Activated CD4-positive, alpha-beta T cell treated with anti-CD3 and anti-CD28 coated beads, Interleukin-2, amount 50 U/mL, for 4 hours (primary cell): ENCODE measurements at places on chromosomes 2 and 18.

DNA sequence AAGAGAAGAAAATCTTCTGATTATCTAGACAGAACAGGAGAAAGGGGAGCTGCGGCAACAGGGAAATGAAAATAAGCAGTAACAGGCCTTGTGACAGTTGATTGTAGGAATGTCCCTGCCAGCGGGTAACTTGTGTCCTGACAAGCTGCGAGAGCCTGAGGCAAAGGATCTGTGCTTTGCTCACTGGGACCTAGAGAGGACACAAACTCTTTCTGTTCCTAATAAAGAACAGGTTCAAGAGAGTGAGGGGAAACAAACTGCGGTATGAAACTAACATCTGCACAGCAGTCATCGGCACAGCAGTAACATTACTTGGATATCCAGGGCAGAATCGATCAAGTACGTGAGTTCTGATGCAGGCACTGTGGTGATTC, 103.7 kb upstream of the THOC1 start:
- no peak for DNase-seq

DNA sequence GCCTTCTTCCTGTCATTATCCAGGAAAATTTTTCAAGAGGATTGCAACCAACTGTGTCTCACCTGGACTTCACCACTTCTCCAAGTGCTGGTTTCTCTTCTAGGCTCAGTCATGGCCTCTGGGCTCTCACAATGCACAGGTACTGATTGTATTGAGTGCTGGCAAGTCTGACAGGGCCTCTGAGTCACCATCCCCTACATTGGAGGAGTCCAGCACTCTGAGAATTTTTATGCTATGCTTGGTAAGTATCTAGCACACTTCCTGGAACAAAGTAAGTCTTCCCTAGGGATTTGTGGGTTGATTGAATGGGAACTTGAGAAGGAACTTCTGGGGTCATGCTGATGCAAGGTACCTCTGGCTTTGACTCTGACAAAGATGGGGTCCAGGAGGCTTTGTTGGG, 147.2 kb upstream of the CELF4 start:
- DNase-seq: no peak

DNA sequence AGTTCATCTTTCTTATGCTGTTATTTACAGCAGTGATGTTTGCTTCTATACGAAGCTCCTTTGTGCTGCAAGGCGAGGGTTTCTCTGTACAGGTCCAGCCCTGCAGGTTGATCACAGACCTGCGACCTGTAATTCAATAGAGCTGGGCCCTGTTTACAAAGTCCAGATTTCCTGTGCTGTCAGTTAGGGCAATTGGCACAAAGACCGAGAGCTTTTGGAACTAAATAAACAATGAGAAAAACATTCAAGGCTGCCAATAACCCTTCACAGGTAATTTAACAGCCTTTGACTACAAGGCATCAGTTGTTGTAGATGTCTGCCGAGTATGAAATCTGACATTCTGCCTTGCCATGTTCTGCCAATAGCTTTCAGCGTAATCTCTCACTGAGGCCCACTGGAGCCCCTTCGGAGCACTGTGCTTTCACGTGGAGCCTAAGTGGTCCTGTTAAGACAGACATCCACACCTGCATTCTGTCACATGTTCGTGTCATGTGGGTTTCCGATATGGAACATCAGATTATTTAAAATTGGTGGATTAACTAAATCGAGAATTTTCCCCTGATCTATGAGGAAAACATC, 232.5 kb downstream of the PTGR3 start:
- no peak for DNase-seq

GRCh38 chr2:39202639-39203369, 41.0 kb downstream of the CDKL4 start:
- DNase-seq: no peak

DNA sequence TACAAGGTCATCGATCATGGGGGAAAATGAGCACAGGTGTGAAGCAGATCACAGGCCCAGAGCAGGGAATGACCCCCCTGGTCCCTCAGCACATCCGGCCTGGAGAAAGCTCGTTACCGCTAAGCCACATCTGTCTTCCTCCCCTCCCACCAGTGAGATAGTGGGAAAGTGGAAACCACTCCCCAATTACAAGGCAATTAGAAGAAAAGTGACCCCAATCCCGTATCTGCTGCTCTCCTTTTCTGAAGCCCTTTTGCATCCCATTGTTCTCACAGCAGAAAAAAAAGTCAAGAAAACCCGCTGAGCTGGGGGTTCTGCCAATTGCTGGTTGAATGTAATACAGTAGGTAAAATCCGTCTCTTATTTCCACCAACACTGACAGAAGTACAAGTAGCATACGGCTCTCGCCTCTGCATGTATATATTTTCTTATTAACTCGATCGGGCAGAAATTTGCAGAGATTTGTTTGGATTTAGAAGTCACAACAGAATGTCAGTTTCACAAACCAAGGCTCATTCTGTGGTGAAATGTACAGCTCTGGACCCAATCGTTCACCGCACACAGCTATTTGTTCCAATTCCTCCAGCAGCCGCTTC, 287.0 kb downstream of the TCF4 start:
- no peak for DNase-seq

DNA sequence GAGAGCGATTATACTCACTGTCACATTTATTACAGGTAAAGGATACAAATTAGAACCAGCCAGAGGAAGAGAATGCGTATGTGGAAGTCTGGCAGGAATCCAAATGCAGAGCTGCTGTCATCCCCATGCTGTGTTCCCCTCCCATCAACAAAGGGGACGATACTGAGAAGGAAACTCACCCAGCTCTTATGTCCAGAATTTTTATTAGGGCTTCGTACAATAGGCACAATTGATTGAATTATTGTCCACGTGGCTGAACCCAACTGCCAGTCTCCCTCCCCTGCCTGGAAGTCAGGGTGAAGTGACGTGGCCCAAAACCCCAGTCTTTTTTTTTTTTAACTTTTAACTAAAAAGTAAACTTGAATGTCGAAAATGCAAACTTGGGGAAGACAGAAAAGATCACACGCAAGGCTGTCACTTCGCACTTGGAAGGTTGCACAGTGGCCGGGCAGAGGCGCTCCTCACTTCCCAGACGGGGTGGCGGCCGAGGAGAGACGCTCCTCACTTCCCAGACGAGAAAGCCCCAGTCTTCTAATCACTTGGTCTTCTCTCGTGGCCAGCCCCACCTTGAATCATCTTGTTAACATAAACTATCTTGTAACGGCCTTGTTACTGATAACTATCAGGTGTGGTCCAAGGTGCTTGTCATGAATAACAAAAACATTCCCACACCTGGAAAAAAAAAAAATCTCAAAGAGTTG, 40.0 kb upstream of the ITSN2 start:
- no peak for DNase-seq

- no peak for DNase-seq
These were observed 17.7 kb upstream of the RGPD4 start for GRCh38 chr2:107808959-107809358.

DNA sequence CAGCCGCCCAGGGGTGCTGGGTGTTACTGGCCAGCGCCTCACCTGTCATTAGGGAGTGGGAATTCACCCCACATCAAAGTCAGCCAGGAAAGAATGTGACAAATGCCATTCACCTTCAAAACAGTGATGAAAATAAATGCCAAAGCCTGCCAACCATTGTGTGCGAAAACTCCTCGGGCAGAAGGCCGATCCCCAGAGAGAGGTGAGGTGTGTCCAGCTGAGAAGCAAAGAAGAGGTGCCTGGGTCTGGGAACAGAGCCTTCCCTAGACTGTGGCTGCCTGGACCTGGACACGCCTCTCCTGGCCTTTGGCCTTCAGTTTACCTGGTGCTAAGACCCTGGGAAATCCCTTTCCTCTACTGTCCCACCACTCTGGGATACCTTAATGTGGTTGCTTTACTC, 142.7 kb downstream of the CYP26B1 start:
- no peak for DNase-seq

- DNase-seq: no peak
These were observed 364.0 kb upstream of the SLC14A2 start for GRCh38 chr18:45251236-45251635.

DNA sequence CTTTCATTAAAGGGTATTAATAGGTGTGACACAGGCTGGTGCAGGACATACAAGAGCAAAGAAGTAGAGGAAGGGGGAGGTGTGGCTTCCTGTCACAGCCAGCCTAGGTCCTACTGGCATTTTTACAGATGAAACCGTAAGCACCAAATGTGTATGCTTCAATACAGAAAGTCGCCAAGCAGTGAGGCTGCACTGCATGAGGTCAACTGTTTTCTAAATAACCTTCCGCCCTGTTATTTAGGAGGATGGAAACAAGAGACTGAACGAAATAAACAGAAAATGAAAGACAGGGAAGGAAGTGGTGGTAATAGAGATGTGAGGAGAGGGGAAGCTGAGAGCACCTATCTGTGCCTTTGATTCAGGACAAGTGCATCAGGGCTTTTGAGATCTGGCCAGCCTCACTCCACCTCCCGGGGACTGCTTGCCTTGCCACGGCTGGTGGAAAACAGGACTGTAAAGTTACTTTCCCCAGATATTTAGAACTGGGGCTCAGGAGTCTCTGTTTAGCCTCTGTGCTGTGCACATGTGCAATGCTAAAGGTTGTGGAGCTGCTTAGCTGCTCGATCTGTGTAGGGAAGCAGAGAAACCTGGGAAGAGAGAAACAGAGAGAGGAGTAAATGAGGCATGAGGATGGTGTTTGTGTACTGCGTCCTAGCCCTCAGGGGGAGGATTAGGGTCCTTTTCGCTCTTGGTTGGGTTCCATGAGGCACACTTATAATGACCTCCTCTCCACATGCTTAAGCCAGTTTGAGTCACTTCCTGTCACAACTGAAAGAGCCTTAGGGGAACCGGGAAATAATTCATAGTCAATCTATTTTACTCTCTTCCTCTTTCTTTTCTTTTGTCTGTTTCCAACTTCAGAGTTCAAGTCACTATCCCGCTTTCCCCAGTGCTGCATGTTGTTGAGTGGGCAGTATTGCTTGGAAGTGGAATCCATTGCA, 62.3 kb upstream of the BOD1L2 start:
- DNase-seq: no peak

DNA sequence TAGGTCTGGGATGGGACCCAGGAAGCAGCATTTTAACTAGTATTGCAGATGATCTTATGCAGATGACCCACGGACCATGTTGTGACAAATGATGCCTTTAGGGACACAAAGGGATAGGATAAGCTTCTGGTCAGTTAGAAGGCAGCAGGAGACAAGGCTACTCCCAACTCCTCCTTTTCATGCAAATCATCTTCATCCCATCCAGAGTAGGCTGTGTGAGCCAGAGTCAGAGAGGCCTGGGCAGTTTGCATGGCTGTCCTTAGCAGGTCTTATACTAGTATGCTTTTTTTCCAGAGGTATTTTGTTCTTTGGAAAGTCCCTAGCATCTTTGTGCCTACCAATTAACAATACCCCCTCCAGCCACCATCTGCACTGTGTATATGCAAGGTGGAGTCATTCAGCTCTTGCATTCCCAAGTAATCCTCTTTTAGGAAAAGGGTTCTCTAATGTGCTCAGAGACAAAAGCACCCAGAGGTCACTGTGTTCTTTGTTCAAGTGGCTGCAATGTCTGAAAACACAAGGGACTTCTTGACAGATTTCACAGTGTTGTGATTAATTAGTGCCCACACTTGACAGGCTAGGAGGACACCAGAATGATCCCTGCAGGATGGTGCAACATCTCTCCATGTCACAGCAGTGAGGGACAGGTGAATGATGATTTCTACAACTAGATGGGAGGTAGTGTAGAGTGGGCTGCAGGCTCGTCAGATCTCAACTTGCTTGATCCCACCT, 225.8 kb downstream of the NCKAP5 start:
- no peak for DNase-seq

DNA sequence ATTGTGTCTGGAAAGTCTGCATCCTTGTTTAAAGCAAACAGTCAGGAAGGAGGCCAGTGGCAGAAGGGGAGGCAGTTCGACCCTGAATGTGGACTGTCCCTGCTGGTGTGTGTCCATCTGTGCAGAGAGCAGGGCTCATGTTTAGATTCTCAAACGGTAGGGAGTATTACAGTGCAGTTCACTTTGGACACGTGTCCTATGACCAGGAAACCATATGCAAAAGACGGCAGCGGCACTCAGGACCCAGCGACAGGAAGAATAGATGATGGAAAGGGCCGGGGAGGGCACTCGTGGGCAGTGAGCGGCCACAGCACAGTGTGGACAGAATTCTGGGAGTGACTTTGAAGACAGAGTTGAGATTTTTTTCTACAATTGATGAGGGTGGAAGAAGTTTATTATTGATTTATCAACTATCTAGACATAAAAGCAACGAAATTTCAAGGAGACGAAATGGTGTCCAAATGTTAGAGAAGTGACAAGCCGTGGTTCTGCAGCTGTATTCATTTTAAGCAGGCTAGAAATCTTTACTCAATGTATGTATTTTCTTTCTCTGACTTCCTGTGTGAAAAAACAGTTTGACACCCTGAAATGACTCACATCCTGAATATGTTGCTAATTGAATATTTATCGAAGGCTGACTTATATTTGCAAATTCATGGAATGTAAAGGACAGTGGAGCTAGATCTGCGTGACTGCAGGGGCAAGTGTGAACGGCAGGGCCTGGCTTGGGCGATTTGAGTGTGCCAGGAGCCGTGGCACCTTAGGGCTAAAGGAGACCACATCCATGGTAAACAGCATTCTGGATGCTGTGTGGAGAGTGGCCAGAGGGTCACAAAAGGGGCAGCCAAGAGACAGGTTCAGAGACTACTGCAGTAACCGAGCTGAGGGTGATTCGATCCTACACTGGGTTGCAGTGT, 214.2 kb downstream of the PTGR3 start:
- DNase-seq: no peak
